ENCODE measurements at places on chromosomes 11 and 22.

- DNase-seq = no peak
These were observed 22.6 kb downstream of the POU2AF3 start for GRCh38 chr11:111320728-111321568.

GRCh38 chr11:70828593-70829082 is 423.7 kb downstream of the SHANK2 start:
- no peak for DNase-seq

DNA sequence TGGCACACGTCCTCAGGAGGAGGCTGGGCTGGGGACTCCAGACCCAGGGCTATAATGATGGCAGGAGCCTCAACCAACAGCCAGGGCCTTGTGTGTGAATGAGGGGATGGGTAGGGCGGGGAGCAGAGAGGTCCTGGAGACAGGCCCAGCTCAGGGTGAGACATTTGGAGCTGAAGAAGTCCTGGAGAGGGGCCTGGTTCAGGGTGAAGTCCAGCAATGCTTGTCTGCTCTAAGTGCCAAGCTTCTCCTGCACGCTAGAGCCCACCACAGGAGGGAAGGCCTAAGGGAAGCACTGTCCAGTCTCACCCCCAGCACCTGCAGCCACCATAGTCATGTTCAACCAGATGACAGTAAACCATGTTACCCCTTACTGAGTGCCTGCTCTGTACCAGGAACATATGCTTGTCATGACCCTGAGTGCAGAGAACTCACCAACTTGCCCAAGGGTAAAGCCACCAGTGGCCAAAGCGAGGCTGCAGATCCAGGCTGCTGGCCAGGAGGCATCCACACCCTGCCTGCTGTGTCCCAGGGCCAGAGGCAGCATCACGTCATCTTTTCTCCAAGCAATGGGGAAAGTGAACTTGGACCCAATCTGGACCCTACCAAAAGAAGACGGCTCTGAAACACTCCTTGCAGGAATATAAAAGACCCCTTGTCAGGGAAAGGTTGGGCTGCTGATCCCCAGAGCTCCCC is 24.0 kb downstream of the LMO1 start:
- no peak for DNase-seq

DNA sequence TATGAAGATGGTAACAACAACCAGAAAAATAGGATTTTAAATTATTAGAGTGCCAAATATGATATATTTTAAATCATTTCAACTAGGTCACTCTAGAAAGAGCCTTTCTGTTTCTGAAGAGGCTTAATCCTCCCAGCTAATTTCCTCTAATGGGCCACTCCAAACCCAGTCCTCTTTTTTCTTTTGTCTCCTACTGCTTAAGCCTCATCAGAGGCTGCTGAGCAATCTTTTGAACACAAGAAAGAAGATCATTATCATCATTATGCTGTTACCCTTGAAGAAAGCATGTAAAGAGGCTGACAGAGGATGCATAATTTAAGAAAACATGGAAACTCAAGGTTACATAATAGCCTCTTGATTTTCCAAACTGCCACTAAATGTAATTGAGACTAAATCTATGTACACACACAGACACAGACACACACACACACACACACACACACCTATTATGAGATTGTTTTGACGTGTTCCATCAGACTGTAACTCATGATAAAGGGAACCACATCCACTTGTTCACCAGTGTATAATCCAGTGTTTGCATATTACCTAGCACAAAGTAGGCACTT is 519.6 kb downstream of the METTL15 start:
- no peak for DNase-seq

- DNase-seq = no peak
These were observed 807 bp downstream of the TRIM3 start for GRCh38 chr11:6472934-6473333.

DNA sequence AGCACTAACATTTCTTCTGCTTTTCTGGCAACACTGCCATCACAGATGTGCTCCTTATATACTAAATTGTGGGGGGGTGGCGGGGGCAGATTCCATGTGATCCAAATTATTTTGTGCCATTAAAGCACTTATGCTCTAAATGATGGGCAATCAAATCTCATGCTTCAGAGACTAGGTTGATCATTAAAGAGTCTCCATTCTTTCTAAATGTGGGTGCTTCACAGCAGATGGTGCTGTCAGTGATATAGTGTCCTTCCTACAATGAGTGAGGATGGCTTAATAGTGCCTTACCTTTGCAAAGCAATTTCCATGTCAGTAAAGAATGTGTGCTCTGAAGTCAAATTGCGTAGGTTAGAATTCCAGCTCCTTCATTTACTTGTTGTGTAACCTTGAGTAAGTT is 589.8 kb downstream of the ETS1 start:
- DNase-seq = no peak

DNA sequence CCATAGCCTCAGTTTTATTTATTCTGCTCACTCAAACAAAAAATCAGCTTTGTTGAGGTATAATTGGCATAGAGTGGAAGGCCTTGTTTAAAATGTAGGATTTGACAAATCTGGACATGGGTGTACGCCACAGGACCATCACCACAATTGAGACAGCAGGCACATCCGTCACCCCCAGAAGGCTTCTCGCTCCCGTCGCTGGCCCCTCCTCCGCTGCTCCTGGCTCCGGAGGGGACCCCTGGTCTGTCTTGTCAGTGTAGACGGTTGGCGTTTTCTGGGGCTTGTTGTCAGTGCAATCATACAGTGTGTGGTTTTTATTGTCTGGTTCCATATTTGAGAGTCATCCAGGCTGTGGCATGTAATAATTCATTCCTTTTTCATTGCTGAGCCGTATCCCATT is 97.6 kb downstream of the KCNQ1 start:
- no peak for DNase-seq

DNA sequence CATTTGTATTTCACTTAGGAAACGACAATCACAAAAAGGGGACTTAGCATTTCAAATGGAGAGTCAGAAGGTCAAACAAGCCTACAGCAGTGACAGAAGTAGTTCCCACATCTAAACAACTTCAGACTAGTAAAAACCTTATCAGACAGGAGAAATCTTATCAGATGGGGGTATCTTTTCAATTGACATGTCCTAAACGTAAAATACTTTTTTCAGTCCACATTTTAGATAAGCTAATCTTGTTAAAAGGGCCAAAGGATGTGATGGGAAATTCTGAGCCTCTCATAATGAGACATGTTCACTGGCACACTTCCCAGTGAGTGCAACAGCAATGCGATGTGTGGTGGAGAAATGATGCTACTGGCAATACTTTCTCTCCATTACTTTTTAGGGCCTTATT is 2.4 kb downstream of the MAPK1 start:
- peak; percentile 65 for DNase-seq

- no peak for DNase-seq
These were observed 6.1 kb upstream of the PMM1 start for GRCh38 chr22:41595703-41596102.

- DNase-seq = no peak
These were observed 18.9 kb upstream of the TMEM121B start for GRCh38 chr22:17140022-17140421.

- DNase-seq = no peak
These were observed 308.2 kb upstream of the CHORDC1 start for GRCh38 chr11:90531001-90531400.

DNA sequence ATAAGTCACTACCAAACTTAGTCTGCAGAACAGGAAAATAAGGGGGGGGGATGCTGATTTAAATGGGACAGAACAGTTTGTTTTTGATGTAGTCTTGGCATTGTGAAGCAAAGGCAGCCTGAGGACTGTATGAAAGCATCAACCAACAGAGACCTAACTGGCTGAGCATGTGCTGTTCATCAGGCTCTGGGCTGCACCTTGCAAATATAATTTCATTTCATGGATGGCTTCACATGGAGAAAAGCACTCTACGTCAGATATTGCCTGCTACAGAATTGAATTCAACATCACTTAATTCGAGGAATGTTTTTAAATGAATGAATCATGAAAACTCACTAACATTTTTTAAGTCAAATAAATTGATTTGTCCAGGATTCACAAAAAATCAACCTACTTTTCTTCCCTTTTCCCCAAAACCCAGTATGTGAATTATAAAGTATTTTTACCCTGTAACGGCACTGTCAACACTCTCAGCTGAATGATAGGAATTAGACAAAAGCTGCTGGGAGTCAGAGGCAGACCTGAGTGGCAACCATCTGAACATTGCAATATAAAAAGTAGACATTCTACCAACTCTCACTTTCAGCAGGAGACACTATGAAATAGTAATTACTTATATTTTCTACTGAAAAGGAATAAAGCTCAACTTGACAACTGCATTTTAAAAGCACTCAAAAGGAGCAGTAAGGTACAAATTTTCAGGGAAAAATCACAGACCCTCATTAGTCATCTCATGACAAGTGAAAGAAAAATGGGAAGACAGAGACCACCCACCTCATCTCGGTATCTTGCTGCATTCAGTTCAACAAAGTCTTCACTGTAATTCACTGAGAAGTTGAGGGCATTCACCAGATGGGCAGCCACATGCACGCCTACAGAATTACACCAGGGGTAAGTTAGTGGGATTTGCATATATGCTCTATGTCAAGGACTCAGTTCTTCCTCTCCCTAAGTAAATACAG is 47.5 kb downstream of the NOX4 start:
- no peak for DNase-seq

DNA sequence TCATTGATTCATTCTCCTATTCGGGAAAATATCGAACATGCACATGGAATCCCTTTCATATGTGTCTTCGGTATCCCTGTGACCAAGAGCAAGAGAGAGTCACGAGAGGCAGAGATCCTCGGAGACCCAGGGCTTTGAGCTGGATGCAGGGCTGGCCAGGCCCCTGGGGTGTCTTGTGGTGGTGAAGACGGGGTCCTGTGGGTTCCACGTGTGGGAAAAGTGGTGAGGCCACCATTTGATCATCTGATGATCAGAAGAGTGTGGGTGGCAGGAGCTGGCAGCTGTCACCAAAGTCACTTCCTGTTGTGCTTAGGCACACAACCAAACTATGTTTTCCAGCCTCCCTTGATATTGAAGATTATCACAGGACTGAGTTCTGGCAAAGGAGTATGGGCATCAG is 94.0 kb downstream of the BRD1 start:
- no peak for DNase-seq

DNA sequence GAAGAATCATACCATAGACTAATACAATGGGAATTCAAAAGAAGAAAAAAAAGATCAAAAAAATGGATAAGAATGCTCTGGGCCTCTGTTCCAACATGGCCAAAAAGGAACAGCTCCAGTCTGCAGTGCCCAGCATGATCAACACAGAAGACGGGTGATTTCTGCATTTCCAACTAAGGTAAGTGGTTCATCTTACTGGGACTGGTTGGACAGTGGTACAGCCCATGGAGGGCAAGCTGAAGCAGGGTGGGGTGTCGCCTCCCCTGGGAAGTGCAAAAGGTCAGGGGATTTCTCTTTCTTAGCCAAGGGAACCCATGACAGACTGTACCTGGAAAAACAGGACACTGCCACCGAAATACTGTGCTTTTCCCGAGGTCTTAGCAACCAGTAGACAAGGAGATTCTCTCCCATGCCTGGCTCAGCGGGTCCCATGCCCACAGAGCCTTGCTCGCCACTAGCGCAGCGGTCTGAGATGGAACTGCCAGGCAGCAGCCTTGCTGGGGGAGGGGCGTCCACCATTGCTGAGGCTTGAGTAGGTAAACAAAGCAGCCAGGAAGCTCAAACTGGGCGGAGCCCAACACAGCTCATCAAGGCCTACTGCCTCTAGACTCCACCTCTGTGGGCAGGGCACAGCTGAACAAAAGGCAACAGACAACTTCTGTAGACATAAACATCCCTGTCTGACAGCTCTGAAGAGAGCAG is 428.4 kb downstream of the MN1 start:
- no peak for DNase-seq

- DNase-seq = no peak
These were observed 13.1 kb upstream of the ABCC8 start for GRCh38 chr11:17489751-17490150.

DNA sequence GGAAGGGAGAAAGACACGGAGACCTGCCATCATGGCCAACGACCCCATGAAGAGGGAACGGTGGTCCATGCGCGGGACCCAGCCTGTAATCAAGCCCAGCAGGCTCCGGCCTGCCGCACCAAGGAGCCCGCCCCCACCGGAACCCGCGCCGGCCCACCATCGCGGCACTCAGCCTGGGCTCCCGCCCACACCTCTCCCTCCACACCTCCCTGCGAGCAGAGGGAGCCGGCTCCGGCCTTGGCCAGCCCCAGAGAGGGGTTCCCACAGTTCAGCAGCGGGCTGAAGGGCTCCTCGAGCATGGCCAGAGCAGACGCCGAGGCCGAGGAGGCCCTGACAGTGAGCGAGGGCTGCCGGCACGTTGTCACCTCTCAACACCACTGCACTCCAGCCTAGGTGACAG is 1302.8 kb upstream of the CNTN5 start:
- no peak for DNase-seq

GRCh38 chr11:86748296-86748695 is 52.0 kb upstream of the PRSS23 start:
- DNase-seq = peak; percentile 86

DNA sequence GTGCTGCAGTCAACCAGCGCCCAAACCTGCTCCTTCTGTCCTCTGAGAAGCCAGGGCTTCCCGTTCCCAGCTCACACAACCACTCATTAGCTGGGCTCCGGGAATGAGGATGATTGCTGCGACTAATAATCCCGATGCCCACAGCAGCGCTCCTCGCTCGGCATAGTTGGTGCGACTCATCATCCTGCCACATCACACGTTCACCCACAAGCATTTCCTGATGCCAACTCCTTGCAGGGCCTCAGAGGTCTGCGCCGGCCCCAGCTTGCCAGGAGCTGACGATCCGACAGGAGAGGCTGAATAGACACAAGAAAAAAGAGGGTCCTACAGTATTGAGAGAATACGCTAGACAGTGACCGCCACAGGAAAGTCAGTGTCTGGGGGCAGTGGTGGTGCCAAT is 10.6 kb upstream of the CSNK1E start:
- DNase-seq = peak; percentile 40

DNA sequence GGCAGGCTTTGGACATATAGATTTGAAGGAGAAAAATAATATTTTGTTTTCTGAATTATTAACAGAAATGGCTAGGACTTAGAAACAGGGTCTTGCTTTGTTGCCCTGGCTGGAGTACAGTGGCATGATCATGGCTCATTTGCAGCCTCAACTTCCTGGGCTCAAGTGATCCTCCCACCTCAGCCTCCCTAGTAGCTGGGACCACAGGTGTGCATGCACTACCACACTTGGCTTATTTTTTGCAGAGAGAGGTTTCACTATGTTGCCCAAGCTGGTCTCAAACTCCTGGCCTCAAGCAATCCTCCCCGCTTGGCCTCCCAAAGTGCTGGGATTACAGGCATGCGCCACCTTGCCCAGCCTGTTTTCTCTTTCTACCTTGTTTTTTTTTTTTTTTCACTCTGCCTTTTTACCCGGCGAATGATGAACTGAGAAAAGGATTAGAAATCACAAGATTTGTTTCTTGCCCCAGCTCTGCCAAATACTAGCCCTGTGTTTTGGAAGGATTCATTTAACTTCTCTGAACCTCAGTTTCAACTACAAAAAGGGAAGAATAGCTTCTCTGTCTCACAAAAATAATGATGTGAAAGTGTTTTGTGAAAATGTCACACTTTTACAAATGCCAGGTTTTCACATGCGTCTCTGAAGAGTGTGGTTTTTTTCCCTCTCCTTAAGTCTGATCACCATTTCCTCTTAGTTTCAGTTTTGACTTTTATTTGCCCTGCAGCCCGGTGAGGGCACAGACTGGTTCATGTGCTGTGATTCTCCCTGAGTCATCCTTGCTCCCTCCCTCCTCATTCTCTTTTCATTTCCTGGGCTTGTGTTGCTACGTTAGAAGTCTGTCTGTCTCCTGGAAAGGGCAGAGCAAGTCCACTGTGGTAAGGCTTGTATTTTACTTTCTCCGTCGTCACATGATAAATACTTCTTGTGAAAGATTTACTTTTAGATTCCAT is 67.7 kb downstream of the BCL2L13 start:
- DNase-seq = peak; percentile 61

Measured in fibroblast of skin of left quadriceps (primary cell).